ENCODE measurements at places on chromosomes 11 and 22.

- no peak for DNase-seq
Measured at GRCh38 chr11:82967381-82967780, 65.8 kb downstream of the DDIAS start.

DNA sequence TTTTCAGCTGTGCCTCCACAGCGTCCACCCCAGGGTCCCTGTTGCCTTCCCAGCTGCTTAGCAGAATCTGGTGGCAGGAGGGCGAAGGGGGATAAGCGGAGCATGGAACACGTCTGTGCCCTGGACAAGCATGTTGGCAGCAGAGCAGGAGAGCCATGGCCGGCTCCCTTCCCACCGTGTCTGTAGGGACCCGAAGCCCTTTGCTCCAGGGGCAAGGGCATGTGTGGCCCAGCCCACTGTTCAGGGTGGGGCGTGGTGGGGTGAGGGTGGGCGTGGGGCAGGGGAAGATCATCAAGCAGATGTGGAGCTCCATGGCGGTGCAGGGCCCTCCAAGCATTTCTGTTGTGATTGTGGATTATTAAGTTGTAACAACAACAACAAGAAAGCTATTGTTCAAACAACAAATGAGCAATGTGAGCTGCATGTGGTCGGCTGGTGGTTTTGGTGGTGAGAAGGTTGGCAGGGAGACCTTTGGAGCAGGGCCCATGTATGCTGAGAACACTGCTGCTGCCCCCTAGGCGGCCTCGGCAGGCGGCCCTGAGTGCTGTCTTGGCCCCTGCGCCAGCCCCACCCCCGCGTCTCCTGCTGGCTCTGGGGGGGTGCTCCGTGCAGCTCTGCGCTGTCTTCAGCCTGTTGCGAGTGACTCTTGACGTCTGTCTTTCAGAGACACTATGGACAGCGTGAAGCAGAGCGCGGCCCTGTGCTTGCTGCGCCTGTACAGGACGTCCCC, 50.9 kb downstream of the AP2A2 start:
- no peak for DNase-seq

DNA sequence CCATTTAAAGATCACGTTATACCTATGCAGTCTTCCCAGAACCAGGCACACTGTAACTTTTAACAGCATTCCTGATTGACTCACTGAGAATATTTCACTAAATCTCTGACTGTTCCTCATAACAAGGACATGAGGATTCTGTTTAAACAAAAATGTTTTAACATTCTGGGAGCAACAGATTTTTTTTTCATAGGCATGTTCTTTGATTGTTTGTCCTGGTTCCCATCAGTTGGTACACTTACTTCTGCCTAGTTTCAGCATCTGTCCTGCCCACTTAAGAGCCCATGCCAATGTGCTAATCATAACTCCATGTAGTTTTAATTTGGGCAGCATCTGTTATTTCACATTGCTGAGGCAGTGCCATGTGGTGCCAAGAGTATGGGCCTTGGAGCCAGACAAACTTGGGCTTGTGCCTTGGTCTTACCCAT, 138.5 kb upstream of the CTSC start:
- DNase-seq: no peak

GRCh38 chr22:48270731-48271130, 1508.3 kb downstream of the TBC1D22A start:
- no peak for DNase-seq

- DNase-seq: no peak
Measured at GRCh38 chr22:46356496-46357480, 21.3 kb downstream of the TRMU start.

DNA sequence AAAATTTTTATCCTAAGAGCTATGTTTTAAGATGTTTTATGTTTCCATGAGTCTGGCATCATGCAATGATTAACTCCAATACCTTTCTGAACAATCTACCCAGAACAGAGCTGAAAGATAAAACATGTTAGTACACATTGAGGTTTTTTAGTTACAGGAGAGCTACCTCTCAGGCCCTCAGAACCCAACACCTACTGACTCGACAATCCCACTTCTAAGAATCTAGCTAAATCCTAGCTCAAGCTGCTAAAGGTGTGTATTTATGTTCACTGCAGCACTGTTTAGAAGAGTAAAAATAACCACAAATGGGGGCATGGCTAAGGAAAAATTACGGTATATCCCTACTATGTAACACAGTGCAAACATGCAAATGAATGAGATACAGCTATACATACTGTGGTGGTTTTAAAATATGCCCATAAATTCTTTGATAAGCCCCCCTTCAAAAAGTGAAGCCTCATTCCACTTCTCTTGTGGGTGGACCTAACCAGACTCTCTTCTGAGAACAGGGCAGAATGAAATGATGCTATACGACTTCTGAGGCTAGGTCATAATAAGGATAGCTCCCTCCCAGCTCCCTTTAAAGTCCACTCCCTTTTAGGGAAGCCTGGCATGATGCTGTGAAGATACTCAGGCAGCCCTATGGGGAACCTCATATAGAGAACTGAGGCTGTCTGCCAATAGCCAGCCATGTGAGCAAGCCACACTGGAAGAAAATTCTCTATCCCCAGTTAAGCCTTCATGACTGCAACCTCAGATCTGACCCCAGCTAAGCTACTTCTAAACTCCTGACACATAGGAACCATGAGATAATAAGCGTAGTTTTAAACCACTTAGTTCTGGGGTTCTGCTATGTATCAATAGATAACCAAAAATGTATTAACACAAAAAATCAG, 29.5 kb downstream of the TMEM123 start:
- no peak for DNase-seq

GRCh38 chr11:31818874-31819331, 7.8 kb upstream of the PAX6 start:
- DNase-seq: no peak

GRCh38 chr11:107457205-107457557, 444 bp downstream of the CWF19L2 start:
- peak; percentile 57 for DNase-seq

GRCh38 chr22:25360891-25361645, 141.6 kb downstream of the CRYBB2 start:
- DNase-seq: no peak

- no peak for DNase-seq
Measured at GRCh38 chr22:43428521-43428920, 16.7 kb downstream of the MPPED1 start.

GRCh38 chr11:118042796-118043195, 34.1 kb upstream of the TMPRSS4 start:
- DNase-seq: no peak

- peak; percentile 47 for DNase-seq
Measured at GRCh38 chr11:102114032-102114431, 3.8 kb downstream of the YAP1 start.

GRCh38 chr11:55572548-55572947, 620 bp downstream of the OR4C16 start:
- DNase-seq: no peak

Data from SW 1271 (cell line).